ENCODE measurements at places on chromosomes 2 and 18.

DNA sequence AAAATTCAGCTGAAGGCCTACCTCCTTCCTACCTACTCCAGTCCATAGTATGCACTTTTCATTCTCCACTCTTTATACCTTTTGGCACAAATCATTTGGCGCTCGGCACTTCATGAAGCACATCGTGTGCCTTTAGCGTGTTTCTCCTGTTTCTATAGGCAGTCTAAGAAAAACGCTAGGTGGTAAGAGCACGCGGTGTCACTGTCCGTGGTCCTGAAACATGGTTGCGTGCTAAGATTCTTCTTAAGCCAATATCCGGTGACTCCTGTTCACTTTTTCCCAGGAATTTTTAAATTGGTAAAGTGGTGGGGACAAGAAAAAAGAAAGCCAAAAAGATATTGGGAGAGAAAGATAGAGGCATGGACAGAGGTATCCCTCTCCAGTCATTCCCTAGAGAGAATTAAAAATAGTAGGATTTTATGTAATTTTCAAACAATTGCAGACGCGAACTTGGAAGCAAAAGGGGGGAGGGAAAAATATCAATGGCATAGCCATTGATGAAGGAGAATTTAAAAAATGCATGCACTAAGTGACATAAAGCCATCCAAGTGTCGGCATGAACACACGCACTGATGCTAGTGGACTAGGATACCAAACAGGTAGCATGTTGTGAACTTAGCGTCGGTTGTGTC is 1.4 kb upstream of the CTNNA2 start:
- DNase-seq, result no peak

GRCh38 chr2:172893111-172893510 is 157.5 kb downstream of the RAPGEF4 start:
- no peak for DNase-seq

DNA sequence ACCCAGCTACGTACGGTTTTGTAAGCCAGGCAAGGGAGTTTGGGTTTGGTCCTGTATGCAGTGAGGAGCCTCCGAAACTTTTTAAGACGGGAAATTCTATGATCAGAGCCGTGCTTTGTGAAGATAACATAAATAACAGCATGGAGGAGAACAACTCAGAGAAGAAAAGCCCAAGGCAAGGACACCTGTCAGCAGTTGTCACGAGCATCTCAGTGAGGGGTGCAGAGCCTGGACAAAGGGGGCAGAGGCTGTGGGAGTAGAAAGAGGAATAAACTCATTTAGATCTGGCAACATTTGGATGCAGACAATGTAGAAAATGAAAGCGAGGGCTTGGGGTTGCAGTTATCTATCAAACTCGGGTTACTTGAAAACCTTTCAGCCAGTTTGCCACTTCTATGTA is 64.5 kb downstream of the CAVIN2 start:
- no peak for DNase-seq

DNA sequence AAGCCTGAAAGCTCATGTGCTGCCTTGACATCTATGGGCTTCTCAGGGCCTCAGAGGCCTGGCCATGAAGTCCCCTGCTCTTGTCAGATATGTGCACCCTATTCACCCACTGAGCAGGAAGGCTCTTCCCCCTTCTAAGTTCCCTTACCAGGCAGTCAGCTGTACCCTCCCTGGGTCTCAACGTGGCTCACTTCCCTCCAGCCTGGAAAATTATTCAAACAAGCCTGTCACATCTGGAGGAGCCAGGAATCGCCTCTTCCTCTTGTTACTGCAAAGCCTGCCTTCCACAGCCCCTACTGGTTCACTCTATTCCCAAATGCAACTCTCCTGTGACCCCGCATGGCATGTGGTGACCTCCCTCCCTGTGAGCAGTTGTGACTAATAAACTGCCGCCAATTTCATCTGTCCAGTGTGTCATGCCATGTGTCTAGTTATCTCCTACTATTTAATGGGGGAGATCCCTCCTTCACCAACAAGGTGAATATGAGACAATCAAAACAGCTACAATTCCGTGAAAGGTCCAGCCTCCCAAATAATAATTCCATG is 8.4 kb upstream of the SERPINB8 start:
- no peak for DNase-seq

GRCh38 chr2:30990176-30990575 is 148.1 kb downstream of the GALNT14 start:
- DNase-seq, result no peak

DNA sequence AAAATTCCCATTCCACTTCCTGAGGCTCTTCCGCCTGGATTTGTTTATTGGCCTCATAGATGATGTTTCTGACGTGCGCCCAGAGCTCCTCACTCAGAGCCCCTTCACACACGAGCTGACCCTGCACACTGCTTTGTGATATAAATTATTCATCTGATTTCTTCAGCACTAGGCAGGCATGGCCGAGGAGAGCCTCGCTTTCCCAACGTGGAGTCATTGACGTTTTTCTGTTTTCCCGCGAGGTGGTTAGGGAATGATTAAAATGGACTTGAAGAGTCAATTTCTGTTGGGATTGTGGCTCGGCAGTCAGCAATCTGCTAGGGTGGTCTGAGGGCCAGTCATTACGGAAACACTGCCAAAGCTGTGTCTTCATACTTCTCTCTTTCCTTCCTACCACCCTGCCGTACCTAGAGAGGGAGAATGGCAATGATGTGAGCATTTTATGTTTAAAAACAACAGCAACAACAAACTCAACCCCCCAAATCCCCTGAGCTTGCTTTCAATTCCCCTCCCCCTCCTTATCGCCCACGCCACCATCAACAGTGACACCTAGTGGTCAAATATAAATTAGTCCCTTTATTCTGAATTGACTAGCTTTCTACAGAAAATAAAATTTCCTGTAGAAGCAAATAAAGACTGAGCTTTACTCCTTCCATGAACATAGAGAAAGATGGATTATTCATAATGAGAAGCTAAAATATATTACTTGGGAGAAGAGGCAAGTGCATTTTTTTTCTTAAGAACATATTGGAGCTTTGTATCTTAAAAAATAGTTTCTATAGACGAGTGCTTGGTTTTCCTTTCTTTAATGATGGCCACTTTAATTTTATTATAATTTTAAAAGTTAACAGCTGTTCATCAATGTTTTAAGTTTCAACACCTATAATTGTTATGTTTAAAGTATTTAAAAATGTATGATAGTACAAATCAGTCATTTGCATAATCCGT is 285.1 kb downstream of the MTX2 start:
- no peak for DNase-seq

All from stimulated activated CD8-positive, alpha-beta memory T cell treated with anti-CD3 and anti-CD28 coated beads, Interleukin-4, amount 100 ng/mL, for 24 hours (primary cell).